HTR-8/SVneo (cell line): ENCODE measurements at places on chromosomes 7 and 10.

DNA sequence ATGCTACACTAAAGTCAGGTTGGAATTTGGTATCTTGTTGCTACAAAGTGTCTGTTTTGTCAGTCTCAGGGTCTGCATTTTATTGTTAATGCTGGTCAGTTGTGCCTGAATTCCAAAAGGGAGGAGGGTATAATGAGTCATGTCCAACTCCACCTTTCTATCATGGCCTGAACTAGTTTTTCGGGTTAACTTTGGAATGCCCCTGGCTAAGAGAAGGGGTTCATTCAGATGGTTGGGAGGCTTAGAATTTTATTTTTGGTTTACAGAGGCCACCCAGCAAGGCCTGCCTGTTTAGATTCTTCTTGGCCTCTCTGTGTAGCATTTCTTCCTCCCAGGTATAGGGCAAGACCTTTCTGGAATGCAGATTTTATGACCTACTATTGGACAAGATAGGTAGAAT is 93.2 kb downstream of the SKIDA1 start:
- no peak for DNase-seq

DNA sequence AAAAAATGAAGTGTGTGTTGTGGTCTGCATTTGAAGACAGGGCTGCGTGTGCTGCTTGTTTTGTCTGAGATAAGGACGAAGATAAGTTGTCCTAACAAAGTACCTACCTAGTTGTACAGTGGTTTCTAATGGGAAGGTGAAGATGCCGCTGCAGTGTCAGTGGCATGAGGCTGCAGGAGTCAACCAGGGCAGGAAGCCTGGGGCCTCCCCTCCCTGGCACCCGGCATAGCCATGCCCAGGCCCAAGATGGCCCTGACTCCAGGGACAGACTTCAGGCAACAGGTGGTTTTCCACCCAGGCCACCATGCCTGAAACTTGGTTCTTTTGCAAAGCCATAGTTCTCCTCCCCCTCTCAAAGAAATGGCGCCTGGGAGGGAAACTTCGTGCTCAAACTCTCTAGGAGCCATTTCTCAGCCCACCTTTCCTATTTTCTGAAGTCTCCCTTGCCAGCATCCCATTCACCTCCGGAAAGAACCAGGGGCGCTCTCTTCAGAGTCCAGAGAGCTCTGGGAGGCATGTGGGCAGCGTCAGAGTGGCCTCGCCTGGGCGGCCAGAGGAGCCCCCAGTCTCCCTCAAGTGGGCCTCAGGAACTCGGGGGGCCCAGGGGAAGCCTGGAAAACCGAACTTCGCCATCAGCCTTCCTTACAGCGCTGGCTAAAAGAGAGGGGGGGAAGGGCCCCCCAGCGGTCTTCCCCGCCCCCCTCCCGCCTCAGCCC is 2.1 kb upstream of the KAT6B start:
- DNase-seq: no peak

- DNase-seq: no peak
These were observed 4.8 kb downstream of the SLC25A28 start for GRCh38 chr10:99615426-99615825.

- DNase-seq: no peak
These were observed 3.5 kb downstream of the ERLIN1 start for GRCh38 chr10:100182281-100182680.

- no peak for DNase-seq
These were observed 4.5 kb downstream of the DMTF1 start for GRCh38 chr7:87156709-87157108.

GRCh38 chr10:120883071-120883470 is 31.9 kb downstream of the WDR11 start:
- no peak for DNase-seq

DNA sequence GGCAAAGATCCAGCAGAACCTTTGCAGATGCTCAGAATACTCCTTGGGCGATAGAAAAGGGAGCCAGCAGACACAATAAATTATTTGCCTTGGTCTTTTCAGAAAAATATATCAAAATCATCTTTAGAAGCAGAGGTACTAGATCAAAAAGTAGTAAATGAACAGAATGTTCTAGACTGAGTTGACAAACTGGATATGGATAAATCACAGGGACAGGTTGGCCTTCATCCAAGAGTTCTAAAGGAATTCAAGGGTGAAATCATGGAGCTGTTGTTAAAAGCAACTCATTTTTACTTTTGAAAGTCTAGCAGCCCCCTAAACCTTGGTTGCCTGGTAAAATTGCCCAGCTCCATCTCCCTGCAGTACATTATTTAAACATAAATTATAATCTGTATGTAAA is 99.1 kb downstream of the PLCE1 start:
- no peak for DNase-seq

GRCh38 chr7:121372376-121373010 is 23.6 kb downstream of the FAM3C start:
- no peak for DNase-seq

- no peak for DNase-seq
These were observed 6.4 kb upstream of the SFTPA1 start for GRCh38 chr10:79604294-79604693.

DNA sequence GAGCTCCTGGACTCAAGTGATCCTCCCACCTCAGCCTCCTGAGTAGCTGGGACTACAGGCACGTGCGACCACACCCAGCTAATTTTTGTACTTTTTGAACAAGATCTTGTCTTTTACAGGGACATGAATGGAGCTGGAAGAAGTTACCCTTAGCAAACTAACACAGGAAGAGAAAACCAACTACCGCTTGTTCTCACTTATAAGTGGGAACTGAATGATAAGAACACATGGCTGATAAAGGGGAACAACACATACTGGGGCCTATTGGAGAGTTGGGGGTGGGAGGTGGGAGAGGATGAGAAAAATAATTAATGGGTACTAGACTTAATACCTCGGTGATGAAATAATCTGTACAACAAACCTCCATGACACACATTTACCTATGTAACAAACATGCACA is 70.9 kb upstream of the INHBA start:
- DNase-seq: no peak

GRCh38 chr10:52488606-52489485 is 174.8 kb downstream of the DKK1 start:
- no peak for DNase-seq

GRCh38 chr10:33190406-33190805 is 144.1 kb downstream of the NRP1 start:
- no peak for DNase-seq

GRCh38 chr10:6200734-6201515 is 1.8 kb upstream of the PFKFB3 start:
- no peak for DNase-seq
